SJCRH30 (cell line): ENCODE measurements at places on chromosomes 6 and 20. TPM values are rescaled to one million over a fixed set of nuclear protein-coding genes. Genes with fewer than 3 reads are reported as not detected.

Gene FRK
- total RNA-seq, result 1.4 and 2.0 TPM in 2 replicates

DNA sequence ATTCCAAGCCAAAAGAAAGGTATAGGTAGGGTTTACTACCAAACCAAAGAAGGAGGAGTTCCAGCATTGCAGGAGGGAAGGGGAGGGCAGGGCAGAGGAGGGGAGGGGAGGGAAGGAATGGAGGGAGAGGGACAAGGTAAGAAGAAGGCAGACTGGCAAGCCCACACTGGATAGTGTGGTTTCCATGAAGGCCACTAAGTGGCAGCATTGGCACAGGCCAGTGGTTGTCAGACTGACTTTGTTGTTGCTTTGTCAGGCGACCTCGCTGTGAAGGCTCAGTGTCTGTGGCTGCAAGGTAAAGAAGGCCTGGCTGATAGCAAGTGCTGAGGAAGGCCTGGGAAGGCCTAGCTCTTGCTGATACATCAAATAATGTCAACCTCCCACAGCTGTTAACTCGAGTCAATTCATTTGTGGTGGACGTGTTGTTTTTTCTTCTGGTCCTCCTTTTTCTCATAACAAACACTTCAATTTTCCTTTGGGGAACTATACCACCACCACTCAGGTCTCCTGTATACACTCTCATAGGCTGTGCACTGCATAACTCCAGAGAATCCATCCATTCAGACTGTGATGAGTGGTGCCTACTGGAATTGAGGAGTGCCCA is 7.7 kb upstream of the ZNF334 start:
- no peak overlapping the region for H3K4me3 ChIP-seq
- H3K27me3 ChIP-seq, result 0 out of 2 replicates have a peak, but pooled peaks cover 3% of the 10 kb centered on the region
- no peaks in the 10 kb centered on the region for H3K4me1 ChIP-seq
- peak; percentile 83 for DNase-seq
- no peaks in the 10 kb centered on the region for H3K36me3 ChIP-seq
- H3K27ac ChIP-seq, result no peak overlapping the region

DNA sequence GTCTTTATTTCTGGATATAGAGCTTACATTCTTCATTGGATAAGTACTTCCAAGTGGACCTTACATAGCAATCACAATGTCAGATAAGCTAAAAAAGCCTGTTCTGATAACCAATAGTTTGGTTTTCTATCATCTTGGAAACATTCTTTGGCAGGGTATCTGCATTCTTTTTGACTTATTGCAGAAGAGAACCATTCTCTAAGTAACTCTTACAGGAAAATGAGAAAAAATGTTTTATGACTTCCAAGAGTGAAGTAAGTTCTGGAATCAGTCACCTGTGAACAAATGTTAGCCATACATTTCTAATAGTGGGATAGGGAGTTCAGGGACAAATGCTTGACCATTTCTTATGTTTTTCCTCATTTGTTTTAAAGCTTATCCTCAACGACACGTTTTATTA is 564.0 kb downstream of the CD109 start:
- peaks cover 13% of the 10 kb centered on the region for H3K4me1 ChIP-seq
- no peak overlapping the region for H3K4me3 ChIP-seq
- H3K36me3 ChIP-seq, result no peaks in the 10 kb centered on the region
- no peak for DNase-seq

- DNase-seq, result no peak
- no peak overlapping the region for H3K4me3 ChIP-seq
- no peaks in the 10 kb centered on the region for H3K27me3 ChIP-seq
- no peaks in the 10 kb centered on the region for H3K36me3 ChIP-seq
Measured at GRCh38 chr6:46530896-46531295, 39.6 kb upstream of the RCAN2 start.

Gene TMEM151B
- total RNA-seq, result 1.2 and 1.5 TPM in 2 replicates

Gene ETV7
- total RNA-seq, result not detected in 2 replicates

DNA sequence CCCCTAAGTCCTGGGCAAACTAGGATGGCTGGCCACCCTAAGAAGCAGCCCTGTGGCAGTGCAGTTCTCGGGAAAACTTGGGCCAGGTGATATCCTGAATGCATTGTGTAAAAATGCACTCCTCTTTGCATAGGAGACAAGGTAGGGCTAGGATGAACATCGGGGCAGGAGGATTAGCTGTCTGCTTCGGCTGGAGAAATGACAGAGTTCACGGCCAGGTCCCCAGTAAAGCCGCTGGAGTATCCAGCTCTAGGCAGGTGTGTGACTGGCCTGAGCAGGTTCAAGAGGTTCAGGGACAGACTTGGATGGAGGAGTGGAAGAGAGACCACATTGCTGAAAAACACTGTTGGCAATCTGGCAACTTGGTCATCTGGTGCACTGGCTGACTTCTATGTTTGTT is 26.4 kb downstream of the DTD1 start:
- no peak overlapping the region for H3K4me3 ChIP-seq
- H3K36me3 ChIP-seq, result peaks cover 3% of the 10 kb centered on the region; the same call in 1 of the 2 replicates
- H3K27me3 ChIP-seq, result no peaks in the 10 kb centered on the region
- H3K27ac ChIP-seq, result no peak overlapping the region
- H3K4me1 ChIP-seq, result no peaks in the 10 kb centered on the region

GRCh38 chr6:147508042-147508865 is at the start of gene SAMD5:
Gene SAMD5 (plus strand): TSS chr6:147508690. CDS start chr6:147508929, 239 bp downstream.
- DNase-seq, result peak; percentile 81
- peak within 1 kb of the TSS; percentile 71 for H3K27ac ChIP-seq
- no peaks in the 10 kb centered on the region for H3K27me3 ChIP-seq

DNA sequence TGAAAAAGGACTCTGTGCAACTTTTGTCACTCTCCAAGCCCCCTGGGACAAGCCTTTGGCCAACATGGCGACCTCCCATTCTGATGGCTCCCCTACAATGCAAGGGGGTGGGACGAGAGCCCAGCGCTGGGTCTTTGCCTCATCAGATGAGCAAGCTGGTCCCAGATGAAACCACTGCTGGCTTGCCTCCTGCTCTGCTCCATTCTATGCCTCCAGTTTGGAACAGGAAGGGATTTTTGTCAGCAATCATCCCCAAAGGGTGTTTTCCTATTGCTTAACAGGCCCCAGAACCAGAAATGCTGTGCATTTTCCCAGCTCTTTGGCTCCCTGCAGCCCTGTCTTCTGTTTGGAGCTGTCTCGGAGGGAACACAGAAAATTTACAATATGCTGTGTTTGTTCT is 412.7 kb downstream of the MAFB start:
- H3K4me1 ChIP-seq, result no peaks in the 10 kb centered on the region
- H3K27me3 ChIP-seq, result peaks cover 23% of the 10 kb centered on the region
- no peak overlapping the region for H3K27ac ChIP-seq
- no peaks in the 10 kb centered on the region for H3K36me3 ChIP-seq
- no peak overlapping the region for H3K4me3 ChIP-seq

Gene PI16
- total RNA-seq, result not detected in 2 replicates

DNA sequence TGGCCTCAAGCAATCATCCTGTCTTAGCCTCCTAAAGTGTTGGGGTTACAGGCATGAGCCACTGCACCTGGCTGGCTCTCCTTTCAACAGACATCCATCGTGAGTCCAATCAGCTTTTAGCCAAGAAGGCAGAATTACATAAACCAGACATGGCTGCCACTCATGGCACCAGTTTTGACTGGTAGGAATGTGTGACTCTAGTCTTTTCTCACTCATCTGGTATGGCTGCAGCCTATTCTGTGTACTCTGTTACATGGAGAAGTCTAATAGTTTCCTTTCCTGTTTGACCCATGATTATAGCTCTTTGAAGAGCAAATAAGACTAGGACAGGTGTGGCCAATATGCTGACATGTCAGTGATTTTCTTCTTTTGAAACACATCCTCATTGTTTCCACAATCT is 27.0 kb upstream of the RNF144B start:
- H3K27me3 ChIP-seq, result no peaks in the 10 kb centered on the region
- H3K36me3 ChIP-seq, result no peaks in the 10 kb centered on the region
- H3K4me3 ChIP-seq, result no peak overlapping the region
- DNase-seq, result no peak
- no peaks in the 10 kb centered on the region for H3K4me1 ChIP-seq
- H3K27ac ChIP-seq, result no peak overlapping the region

DNA sequence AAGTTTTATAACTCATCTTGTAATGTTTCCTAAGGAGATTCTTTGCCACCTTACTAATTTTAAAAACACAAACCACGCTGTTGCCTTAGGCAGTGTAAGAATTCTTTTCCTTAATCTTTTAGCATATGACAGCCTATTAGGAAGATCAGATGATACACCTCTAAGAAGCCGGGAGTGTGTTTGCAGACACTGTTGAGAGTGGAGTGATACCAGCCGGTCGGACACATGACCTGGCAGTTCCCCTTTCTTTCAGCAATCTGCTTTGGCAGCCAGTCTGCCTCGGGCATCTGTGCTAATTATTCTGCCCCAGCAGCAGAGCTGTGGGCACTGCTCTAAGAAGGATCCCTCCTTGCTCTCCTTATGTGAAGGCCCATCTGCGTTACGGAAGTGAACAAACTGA is 50.9 kb downstream of the PLCB4 start:
- no peaks in the 10 kb centered on the region for H3K4me1 ChIP-seq
- peaks cover 6% of the 10 kb centered on the region; the same call in 1 of the 2 replicates for H3K27me3 ChIP-seq
- H3K27ac ChIP-seq, result no peak overlapping the region
- no peak overlapping the region for H3K4me3 ChIP-seq

DNA sequence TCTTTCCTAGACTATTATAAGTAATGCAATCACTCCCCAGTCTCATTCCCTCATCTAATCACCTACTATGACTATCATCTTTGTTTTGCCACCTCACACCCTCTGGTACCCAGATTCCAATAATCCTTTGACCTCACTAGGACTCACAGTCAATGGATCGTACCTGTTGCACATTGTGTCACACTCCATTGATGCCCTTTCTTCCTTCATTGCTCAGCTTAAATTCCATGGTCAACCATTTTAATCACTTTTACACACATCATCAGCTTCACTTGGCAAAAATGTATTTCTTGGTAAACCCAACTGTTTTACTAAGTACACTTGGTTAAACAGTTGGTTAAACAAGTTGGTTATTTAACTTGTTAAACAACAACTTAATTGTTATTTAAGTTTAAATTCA is 44.0 kb downstream of the CEP162 start:
- no peaks in the 10 kb centered on the region for H3K27me3 ChIP-seq
- no peak for DNase-seq
- H3K36me3 ChIP-seq, result no peaks in the 10 kb centered on the region; the same call in 1 of the 2 replicates
- no peaks in the 10 kb centered on the region for H3K4me1 ChIP-seq
- no peak overlapping the region for H3K27ac ChIP-seq

DNA sequence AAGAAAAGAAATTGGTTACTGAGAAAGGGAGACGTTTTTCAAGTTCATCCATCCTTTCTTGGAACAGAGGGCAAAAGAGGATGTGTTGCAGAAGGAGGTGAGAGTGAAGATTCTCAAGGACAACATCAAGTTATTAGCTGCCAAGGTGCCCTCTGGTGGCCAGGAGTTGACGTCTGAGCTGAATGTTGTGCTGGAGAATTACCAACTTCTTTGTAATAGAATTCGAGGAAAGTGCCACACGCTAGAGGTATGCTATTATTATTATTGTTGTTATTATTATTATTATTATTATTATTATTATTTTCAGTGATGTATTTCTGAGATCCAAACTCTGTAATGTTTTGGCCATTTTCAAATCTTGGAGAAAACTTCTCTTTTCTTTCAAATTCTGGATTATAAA is 197.0 kb downstream of the UTRN start:
- peak; percentile 85 for DNase-seq
- no peak overlapping the region for H3K27ac ChIP-seq
- H3K36me3 ChIP-seq, result peaks cover 15% of the 10 kb centered on the region

DNA sequence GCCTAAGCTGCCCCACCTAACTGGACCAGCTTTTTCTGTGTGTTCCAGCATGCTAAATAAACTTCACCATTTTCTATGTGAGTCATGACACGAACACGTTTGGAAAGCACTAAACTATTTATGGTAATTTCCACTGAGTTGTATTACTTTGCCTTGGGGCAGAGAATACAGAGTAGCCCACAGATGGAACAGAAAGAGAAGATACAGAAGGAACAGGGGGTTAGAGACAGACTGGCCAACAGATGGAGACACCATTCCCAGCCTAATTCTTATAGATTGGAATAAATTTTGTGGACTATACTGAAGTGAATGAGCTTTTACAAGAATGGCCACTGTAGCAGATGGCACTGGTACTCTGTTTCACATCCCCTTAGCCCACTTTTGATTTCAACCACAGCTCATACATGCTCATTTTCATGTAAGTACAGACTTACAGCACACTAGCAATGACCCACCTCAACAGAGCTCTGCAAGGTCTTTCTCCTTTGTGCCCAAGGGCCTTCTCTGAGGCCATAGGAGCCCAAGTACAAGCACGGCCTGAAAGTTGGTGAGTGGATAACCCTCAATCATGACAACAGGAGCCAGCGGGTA is 13.1 kb upstream of the NT5DC1 start:
- no peak overlapping the region for H3K27ac ChIP-seq
- H3K36me3 ChIP-seq, result no peaks in the 10 kb centered on the region
- H3K4me3 ChIP-seq, result no peak overlapping the region
- no peaks in the 10 kb centered on the region for H3K27me3 ChIP-seq

DNA sequence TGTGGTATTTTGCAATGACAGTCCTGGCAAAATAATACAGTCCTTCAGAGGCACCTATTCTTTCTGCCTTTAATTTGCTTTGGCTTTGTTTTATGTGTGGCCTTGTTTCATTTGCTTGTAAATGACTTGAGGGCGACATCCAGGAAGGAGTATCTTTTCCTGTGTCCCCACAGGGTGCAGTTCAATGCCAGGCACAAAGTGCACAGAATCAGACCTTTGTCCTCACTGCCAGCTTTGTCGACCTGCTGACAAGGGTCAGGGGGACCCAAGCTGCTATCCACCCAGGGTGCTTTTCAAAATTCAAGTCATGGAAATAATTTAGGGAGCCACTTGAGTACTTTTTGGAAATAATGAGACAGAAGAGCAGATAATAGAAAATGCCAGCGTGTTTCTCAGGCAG is 37.0 kb upstream of the CDKN1A start:
- H3K27me3 ChIP-seq, result no peaks in the 10 kb centered on the region
- H3K36me3 ChIP-seq, result no peaks in the 10 kb centered on the region
- H3K4me3 ChIP-seq, result no peak overlapping the region
- H3K27ac ChIP-seq, result no peak overlapping the region
- no peak for DNase-seq

DNA sequence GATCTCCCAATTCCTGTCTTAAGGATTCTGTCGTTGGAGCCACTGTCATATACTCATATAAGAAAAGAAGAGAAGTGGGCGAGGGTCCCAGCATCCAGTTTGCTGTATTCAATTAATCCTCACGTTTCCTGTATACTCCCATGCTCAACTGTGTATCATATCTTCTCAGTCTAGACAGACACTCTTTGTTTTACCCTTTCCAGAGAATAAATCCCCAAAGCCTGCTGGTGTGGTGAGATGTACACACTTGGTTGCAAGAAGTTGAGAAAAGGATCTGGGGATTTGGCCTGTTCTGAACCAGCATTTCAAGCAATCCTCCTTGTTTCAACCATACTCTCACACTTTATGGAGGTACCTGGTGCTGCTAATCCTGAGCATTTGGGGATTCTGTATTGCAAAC is 3.1 kb downstream of the TPMT start:
- no peak overlapping the region for H3K27ac ChIP-seq
- no peaks in the 10 kb centered on the region for H3K36me3 ChIP-seq
- H3K4me3 ChIP-seq, result no peak overlapping the region
- no peaks in the 10 kb centered on the region for H3K27me3 ChIP-seq
- no peaks in the 10 kb centered on the region for H3K4me1 ChIP-seq

Gene LY6G6C
- total RNA-seq, result not detected in 2 replicates

Gene SLC24A3
- total RNA-seq, result 0.34 and 0.38 TPM in 2 replicates
